ENCODE measurements at places on chromosomes 5 and 9. TPM values are rescaled to one million over a fixed set of nuclear protein-coding genes. Genes with fewer than 3 reads are reported as not detected.

DNA sequence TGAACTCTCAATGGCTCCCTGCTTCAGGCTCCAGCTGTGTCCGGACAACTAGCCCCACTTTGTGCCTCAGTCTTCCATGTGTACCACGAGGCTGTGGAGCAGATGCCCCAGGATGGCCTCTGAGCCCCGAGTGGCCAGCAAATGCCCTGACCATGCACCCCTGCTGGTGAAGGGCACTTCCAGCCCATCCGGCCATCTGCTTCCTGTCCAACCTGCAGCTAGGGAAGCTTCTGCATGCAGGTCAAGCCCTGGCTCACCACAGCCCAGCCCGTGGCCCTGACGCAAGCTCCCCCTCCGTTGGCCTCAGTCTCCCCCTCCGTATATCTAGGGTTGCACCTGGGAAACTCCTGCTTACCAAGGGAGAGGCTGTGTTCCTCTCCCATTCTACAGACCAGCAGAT lies 4.8 kb downstream of the NINJ1 start:
- peaks cover 20% of the 10 kb centered on the region for H3K36me3 ChIP-seq
- H3K27ac ChIP-seq, result no peak overlapping the region
- H3K4me3 ChIP-seq, result no peak overlapping the region
- no peaks in the 10 kb centered on the region for H3K27me3 ChIP-seq

WDR31 gene
- total RNA-seq, result 3.1 TPM

GRCh38 chr5:155833287-155833686 lies 493.7 kb upstream of the SGCD start:
- no peaks in the 10 kb centered on the region for H3K36me3 ChIP-seq
- no peaks in the 10 kb centered on the region for H3K27me3 ChIP-seq
- H3K4me1 ChIP-seq, result no peaks in the 10 kb centered on the region
- H3K27ac ChIP-seq, result no peak overlapping the region
- DNase-seq, result no peak
- no peak overlapping the region for H3K4me3 ChIP-seq

GRCh38 chr9:113153599-113153998 lies 2.8 kb downstream of the SLC31A2 start:
- H3K36me3 ChIP-seq, result peaks cover 16% of the 10 kb centered on the region
- DNase-seq, result no peak
- peaks cover 24% of the 10 kb centered on the region for H3K27me3 ChIP-seq

DNA sequence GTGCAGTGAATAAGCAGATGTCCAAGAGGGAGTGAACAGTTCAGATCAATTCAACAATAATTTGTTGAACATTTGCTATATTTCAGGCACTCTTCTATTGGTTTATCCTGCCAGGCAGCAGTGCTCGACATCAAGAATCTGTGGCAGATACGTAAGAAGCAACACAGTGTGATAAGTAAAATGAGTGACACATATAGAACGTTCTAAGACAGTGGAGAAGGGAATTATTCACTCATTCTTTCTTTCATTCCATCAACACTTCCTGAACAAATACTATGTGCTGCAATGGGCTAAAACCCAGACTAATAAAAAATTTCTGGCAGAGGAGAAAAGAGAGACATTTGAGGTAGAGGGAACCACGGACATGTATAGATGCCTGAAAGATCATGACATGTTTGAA lies 89.9 kb upstream of the GLIS3 start:
- H3K4me1 ChIP-seq, result no peaks in the 10 kb centered on the region
- peaks cover 4% of the 10 kb centered on the region for H3K36me3 ChIP-seq
- no peaks in the 10 kb centered on the region for H3K27me3 ChIP-seq
- no peak overlapping the region for H3K27ac ChIP-seq

SLC36A2 gene
- total RNA-seq, result not detected

- H3K4me3 ChIP-seq, result no peak overlapping the region
- no peaks in the 10 kb centered on the region for H3K27me3 ChIP-seq
- peaks cover 1% of the 10 kb centered on the region for H3K36me3 ChIP-seq
- no peak for DNase-seq
These were observed 50.0 kb upstream of the GLIS3 start for GRCh38 chr9:4349816-4350418.

DNA sequence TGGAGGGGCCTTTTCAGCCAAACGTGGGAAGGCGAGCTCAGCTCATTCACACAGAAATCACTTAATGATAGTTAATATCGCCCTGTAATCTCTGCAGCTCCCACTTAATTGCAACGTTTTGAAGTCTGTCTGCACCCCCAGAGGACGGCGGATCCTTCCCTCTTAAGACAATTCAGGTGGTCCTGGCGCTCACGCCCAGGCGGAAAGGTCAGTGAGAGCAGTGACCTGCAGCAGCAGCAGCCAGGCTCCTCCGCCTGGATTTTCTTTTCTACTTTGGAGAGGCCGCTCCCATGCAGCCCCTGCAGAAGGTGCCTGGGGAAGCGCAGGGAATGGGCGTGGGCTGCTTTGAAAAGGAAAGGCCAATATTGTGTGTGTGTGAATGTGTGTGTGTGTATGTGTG lies 400.9 kb upstream of the IRX1 start:
- DNase-seq, result no peak
- H3K27me3 ChIP-seq, result no peaks in the 10 kb centered on the region
- no peaks in the 10 kb centered on the region for H3K36me3 ChIP-seq
- H3K27ac ChIP-seq, result no peak overlapping the region
- H3K4me1 ChIP-seq, result no peaks in the 10 kb centered on the region

GRCh38 chr5:1180841-1181271 lies 20.5 kb upstream of the SLC6A19 start:
- H3K4me3 ChIP-seq, result no peak overlapping the region
- H3K4me1 ChIP-seq, result peaks cover 4% of the 10 kb centered on the region
- no peak overlapping the region for H3K27ac ChIP-seq
- H3K36me3 ChIP-seq, result no peaks in the 10 kb centered on the region

DNA sequence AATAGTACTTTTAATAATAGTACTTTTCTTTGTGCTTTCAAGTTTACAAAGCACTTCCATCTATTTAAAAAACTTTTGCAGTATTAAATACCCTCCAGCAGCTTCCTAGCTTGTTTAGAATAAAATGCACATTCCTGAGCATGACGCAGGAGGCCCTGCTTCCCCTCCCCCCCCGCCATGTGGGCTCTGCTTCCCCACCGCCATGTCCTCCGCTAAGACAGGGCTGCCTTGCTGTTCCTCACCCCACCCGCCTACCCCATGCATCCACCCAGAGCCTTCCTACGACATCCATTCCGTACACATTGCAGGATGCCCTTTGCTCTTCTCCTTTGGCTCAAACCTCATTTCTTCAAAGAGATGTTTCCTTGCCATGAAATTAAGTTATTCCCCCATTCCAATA lies 205.9 kb upstream of the MSX2 start:
- no peaks in the 10 kb centered on the region for H3K36me3 ChIP-seq
- no peak overlapping the region for H3K4me3 ChIP-seq
- no peak overlapping the region for H3K27ac ChIP-seq
- H3K27me3 ChIP-seq, result no peaks in the 10 kb centered on the region

SLC6A19 gene
- total RNA-seq, result not detected

GRCh38 chr9:134359493-134360179 lies 33.4 kb downstream of the RXRA start:
- no peaks in the 10 kb centered on the region for H3K36me3 ChIP-seq
- H3K27ac ChIP-seq, result no peak overlapping the region
- H3K4me3 ChIP-seq, result no peak overlapping the region
- no peak for DNase-seq
- H3K27me3 ChIP-seq, result no peaks in the 10 kb centered on the region
- H3K4me1 ChIP-seq, result no peaks in the 10 kb centered on the region

- no peaks in the 10 kb centered on the region for H3K36me3 ChIP-seq
- no peak overlapping the region for H3K4me3 ChIP-seq
- no peaks in the 10 kb centered on the region for H3K4me1 ChIP-seq
- DNase-seq, result no peak
- H3K27me3 ChIP-seq, result no peaks in the 10 kb centered on the region
- H3K27ac ChIP-seq, result no peak overlapping the region
These were observed 477.8 kb downstream of the SPATA31A7 start for GRCh38 chr9:61667559-61668121.

DNA sequence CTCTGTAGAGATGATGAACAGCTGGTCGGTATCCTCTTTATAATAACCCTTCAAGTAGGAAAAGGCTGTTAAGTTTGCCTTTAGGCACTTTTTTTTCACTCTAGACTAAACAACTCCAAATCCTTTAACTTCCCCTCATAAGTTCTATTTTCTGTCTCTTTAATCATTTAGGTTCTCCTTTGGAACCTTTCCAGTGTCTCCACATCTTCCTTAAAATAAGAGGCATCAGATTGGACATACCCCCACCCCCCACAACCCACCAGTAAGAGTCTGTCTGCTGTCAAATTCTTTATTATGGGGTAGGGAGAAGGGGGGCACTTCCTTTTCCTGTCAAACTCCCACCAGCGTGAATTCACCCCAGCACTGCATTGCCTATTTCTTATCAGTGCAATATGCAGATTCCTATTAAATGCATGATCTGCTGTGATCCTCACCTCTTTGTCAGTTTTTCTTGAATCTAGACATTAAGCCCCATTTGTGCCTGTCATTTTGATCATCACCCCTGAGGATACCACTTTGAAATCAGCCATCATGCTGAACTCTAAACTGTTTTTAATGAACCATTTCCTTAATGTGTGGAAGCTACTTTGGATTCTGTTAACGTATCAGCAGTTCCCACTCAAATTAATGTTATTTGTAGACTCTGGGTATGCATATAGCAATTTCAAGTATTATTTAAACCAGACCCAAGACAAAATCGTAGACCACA lies 212.2 kb downstream of the PDZD2 start:
- H3K27ac ChIP-seq, result no peak overlapping the region
- peaks cover 30% of the 10 kb centered on the region for H3K27me3 ChIP-seq
- peaks cover 13% of the 10 kb centered on the region for H3K36me3 ChIP-seq

SPATA31C1 gene
- not detected for total RNA-seq

DNA sequence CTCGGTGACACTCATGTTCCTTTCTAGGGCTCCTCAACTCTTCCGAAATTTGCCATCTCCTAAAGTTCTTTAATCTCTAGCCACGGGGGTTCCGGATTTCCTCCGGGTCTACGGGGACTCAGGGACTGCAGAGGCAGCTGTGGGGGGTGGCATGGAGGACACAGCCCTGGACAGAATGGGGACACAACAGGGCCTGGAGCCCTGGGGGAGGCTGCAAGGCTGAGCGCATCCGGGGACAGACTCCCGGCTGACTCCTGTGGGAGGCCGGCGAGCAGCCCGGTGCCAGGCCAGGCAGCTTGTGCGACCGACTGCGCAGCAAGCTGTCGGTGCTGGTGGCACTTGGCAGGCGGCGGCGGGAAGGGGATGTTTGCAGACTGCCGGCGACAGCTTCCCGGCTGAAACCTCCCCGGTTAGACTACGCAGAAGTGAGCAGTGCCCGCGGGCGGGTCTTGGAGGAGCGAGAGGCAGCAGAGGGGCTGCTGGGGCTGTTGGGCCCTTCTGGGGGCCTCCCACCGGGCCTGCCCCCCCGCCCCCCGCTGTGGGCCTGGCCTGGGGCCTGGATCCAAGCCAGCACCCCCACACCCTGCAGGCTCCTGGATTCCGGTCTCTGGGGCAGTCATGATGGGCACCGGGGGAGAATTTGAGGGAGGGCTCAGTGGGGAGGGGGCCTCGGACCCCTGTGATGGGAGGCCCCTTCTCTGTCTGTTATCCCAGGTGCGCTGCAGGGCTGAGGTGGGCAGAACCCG lies 28.7 kb upstream of the UBAC1 start:
- H3K4me1 ChIP-seq, result no peaks in the 10 kb centered on the region
- no peak for DNase-seq
- H3K4me3 ChIP-seq, result peak overlapping the region; percentile 14
- H3K27me3 ChIP-seq, result no peaks in the 10 kb centered on the region
- H3K36me3 ChIP-seq, result peaks cover 5% of the 10 kb centered on the region
- H3K27ac ChIP-seq, result no peak overlapping the region

GRCh38 chr9:7862170-7862569 lies 62.6 kb upstream of the DMAC1 start:
- no peaks in the 10 kb centered on the region for H3K4me1 ChIP-seq
- no peaks in the 10 kb centered on the region for H3K36me3 ChIP-seq
- H3K4me3 ChIP-seq, result no peak overlapping the region
- DNase-seq, result no peak
- no peaks in the 10 kb centered on the region for H3K27me3 ChIP-seq
- H3K27ac ChIP-seq, result no peak overlapping the region

GPR151 gene
- total RNA-seq, result not detected

DRD1 gene
- total RNA-seq, result not detected

TGFBI gene
- 41.4 TPM for total RNA-seq

PCDHB5 gene
- not detected for total RNA-seq

IFNA21 gene
- not detected for total RNA-seq

DNA sequence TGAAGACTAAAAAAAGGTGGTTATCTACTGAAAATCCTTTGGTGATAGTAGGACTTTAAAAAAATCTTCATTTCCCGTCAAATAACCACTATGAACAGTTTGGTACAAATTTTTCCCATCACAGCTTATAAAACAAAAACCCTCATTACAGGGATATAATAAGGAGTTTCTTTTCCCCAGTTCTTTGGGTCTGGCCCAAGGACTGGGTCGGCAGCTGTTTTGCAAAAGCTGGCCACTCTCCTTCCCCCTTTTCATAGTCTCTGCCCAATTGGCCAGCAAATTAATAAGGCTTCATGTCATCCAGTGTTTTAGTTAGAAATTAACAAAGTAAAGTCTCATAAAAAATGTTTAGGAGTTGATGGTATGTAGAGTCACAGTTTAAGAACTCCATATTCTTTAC lies 47.0 kb upstream of the PDE8B start:
- peaks cover 12% of the 10 kb centered on the region for H3K4me1 ChIP-seq
- no peak overlapping the region for H3K27ac ChIP-seq
- no peak for DNase-seq
- H3K27me3 ChIP-seq, result no peaks in the 10 kb centered on the region
- no peak overlapping the region for H3K4me3 ChIP-seq
- H3K36me3 ChIP-seq, result no peaks in the 10 kb centered on the region

JAKMIP2 gene
- total RNA-seq, result not detected

DNA sequence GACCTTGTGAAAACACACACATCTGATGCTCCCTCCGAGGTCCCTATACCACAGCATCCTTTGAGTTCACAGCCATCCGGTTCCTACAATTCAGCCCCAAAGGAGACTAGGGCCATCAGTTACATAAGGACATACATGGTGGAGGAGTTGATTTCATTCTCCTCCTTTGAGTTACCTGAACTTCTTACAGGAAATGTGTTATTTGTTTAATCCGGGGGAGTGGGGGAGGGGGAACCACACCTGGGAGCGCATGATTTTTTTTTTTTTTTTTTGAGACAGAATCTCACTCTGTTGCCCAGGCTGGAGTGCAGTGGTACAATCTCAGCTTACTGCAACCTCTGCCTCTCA lies 30.7 kb downstream of the SEMA4D start:
- no peaks in the 10 kb centered on the region for H3K27me3 ChIP-seq
- DNase-seq, result no peak
- no peaks in the 10 kb centered on the region for H3K36me3 ChIP-seq
- peaks cover 17% of the 10 kb centered on the region for H3K4me1 ChIP-seq
- H3K27ac ChIP-seq, result no peak overlapping the region

GRCh38 chr9:134611046-134611445 lies 30.6 kb upstream of the COL5A1 start:
- no peak overlapping the region for H3K27ac ChIP-seq
- DNase-seq, result no peak

TRPM3 gene
- total RNA-seq, result not detected

DNA sequence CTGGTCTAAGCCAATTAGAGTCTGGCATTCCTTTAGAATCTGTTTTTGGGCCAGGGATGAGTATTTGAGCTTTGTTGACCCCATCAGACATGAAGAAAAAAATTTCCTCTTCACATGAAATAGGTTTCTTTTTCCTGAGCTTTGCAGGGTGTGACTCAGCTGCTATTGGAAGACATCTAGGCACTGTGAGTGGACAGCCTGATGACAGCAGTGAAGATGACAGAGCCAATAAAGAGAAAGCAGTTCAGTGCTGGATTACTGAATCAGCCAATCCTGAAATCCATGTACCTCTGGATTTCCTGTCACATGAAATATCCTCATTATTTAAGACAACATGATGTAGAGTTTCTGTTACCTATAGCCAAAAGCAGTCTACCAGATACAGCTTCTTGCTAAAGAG lies 51.3 kb upstream of the GRIA1 start:
- DNase-seq, result no peak
- no peaks in the 10 kb centered on the region for H3K27me3 ChIP-seq
- no peak overlapping the region for H3K27ac ChIP-seq
- H3K36me3 ChIP-seq, result no peaks in the 10 kb centered on the region
- H3K4me1 ChIP-seq, result no peaks in the 10 kb centered on the region
